ENCODE measurements at places on chromosomes 16 and 17. TPM values are rescaled to one million over a fixed set of nuclear protein-coding genes. Genes with fewer than 3 reads are reported as not detected.

Gene HOXB7
- not detected for total RNA-seq

Gene MARCHF10
- total RNA-seq = not detected

Gene KRT27
- total RNA-seq = not detected

Gene OR1F1
- total RNA-seq = not detected

Gene QRICH2
- 2.1 TPM for total RNA-seq

Gene IL17C
- total RNA-seq = not detected

Gene RHBDL1
- total RNA-seq = 6.9 TPM

Gene ABCA6
- total RNA-seq = 0.25 TPM

Gene RNF43
- 0.69 TPM for total RNA-seq

Gene MT1A
- not detected for total RNA-seq

Gene FAM20A
- total RNA-seq = not detected

Gene KLHL36
- 78.6 TPM for total RNA-seq

Gene VMO1
- not detected for total RNA-seq

Gene KRT25
- not detected for total RNA-seq

Gene APOH
- total RNA-seq = not detected

Gene TRPV2
- 42.8 TPM for total RNA-seq

Gene ACSM2A
- total RNA-seq = not detected

Gene RNF222
- 1.2 TPM for total RNA-seq

Gene ODAD4
- total RNA-seq = 2.7 TPM

Gene TMEM132E
- total RNA-seq = not detected

Gene EFCAB13
- 13.5 TPM for total RNA-seq

Gene TP53TG3
- not detected for total RNA-seq

Gene MAPT
- total RNA-seq = 0.41 TPM

Gene HAS3
- 3.2 TPM for total RNA-seq

Data from CD4-positive, alpha-beta T cell (primary cell).